ENCODE measurements at places on chromosomes 7 and 10.
A peak's percentile ranks its signal among the peaks of the same experiment; 100 is the strongest.

DNA sequence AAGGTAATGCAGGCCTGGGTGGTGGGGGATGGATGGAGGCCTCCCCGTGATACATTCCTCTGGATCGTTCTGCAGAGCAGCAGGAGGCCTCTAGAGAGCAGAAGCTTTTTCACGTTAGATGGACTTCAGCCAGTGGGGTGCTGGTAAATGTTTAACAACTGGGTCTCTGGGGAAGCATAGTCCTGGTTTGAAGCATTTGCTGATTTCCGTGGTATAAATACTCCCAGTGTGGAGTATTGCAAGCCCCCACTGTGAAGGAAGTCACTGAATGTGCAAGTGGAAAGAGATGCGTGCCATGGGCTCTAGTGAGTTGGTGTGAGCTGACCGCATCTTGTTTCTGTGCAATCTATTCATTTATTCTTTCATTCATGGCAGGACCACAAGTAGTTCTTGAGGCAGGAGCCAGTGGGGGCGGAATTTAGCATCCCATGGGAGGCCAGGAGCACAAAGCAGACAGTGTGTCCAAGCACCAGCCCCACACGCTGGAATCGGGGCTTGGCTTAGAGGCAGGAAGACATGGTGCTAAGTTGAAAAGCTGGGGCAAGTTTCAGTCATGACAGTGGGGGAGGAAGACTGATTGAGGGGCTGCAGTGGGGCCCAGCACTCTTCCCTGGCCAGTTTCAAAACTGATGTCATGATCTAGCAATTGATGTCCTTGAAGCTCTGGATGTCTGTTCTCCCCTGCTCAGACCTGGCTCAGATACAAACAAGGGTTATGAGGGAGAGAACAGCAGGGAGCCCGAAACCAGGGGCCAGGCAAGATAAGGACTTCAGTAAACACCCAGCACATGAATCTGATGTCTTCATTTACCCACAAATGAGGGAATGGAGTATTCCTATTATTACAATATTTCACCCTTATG, 280.9 kb upstream of the LYZL1 start:
- DNase-seq: no peak

DNA sequence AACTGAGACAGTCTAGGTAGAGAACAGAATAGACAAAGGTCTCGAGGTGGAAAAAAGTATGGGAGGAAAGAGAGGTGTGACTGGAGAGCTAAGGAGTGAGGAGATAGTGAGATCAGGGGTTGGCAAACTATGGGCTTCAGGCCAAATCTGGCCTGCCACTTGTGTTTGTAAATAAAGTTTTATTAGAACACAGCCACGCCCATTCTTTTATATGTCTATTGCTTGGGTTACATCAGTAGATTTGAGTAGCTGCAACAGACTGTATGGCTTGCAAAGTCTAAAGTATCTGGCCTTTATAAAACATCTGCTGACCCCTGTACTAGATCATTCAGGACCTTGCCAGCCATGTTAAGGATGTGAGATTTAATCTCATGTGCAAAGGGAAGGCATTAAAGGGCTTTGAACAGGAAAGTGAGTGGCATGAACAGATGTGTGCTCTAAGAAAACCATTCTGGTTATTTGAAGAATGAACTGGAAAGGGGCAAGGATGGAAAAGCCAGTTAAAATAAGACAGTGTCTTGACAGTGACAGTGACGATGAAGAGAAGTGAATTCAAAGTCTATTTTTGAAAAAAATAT, 240.3 kb downstream of the RNLS start:
- no peak for DNase-seq

DNA sequence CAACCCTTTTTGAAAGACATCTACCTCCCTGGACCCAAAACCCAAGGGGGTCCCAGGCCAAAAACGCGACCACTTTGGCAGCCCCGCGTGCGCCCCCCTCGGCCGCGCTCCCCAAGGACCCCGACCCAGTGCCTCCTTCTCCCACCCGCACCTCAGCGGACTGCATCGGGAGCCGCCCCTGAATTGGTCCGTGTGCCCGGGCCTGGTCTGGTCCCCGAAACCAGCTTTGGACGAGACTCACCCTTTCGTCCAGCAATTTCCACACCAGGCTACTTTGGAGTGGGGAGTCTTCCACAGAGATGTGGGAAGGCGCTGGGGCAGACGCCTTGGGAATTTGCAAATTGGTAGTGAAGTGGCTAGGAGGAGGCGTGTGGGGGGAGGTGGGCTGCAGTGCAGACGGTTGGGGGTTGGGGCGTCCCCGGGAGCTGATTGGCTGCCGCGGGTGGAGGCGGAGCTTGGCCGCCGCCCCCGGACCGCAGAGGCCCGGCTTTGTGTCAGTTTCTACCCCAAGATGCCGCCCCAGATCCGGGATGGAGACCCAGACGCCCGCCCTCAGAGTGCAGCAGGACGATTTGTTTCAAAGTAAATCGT, 16.9 kb downstream of the TCAF1 start:
- peak; percentile 90 for DNase-seq

DNA sequence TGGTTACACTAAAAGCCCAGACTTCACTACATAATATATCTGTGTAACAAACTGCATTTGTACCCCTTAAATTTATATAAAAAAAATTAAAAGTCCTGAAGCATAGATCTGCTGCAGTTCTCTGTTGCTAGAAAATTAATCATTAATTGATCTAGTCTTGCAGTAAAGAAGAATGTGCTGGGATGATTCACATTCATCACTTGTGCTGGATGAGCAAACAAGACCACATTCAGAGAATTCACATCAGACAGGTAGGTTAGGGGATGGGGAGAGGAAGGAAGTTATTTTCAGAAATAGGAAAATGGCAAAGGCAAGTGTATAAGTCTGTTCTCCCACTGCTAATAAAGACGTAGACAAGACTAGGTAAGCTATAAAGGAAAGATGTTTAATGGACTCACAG, 1019.0 kb downstream of the KCNMA1 start:
- no peak for DNase-seq

DNA sequence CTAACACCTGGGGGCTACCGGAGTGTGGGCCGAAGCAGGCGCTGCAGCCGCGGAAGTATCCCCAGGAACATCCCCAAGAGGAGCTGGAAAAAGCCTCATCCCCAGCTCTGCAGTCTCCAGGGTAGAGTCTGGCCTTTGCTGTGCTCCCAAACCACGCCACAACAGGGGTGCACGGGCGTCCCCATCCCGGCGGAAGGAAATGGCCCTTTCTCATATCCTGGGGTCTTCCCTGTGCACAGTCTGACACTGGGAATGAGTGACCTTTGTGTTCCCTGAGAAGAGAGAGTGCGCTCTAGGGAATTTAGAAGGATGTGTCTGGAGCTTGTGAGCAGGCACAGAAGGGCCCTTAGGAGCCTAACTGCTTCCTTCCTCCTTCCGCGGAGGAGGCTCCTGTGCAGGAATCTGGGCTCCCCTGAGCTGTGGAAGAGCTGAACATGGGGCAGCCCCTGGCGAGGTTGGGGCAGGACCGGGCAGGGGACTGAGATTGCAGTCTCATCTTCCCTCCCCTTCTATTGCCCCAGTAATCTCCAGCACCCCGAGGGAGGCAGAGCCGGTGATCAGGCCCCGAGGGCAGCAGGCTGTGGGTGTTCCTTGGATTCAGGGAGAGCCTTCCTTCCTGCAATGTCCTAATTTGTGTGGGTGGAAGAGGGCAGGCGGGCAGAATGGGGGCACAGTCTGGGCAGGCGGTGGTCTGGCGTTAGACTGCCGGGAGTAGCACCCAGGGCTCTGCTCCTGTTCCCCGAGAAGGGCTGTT, 1.3 kb downstream of the REPIN1 start:
- no peak for DNase-seq

DNA sequence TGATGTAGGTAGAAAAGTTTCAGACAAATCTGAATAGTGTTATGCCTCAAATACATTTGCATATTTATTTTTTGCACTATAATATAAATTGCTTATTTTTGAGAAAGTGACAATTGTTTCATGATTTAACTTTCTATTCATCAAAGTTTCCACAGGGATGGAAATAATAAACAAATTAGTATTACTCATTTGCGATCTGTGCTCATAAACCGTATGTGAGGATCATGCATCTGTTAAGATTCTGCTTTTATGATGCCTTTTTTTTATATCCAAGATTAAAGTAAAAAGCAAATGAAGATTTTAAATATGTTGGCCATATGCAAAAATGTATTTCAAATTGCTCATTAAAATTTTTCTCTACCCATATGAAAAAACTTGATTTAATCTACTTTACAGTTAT, 45.2 kb upstream of the CAV2 start:
- DNase-seq: no peak
